Activated CD4-positive, alpha-beta memory T cell treated with anti-CD3 and anti-CD28 coated beads for 36 hours (primary cell): ENCODE measurements at places on chromosomes 4 and X. TPM values are rescaled to one million over a fixed set of nuclear protein-coding genes. Genes with fewer than 3 reads are reported as not detected.

The TLR7 gene
- total RNA-seq: not detected

The AWAT2 gene
- not detected for total RNA-seq

The FRAS1 gene
- not detected for total RNA-seq

The GLOD5 gene
- not detected for total RNA-seq

The TNMD gene
- total RNA-seq: not detected

DNA sequence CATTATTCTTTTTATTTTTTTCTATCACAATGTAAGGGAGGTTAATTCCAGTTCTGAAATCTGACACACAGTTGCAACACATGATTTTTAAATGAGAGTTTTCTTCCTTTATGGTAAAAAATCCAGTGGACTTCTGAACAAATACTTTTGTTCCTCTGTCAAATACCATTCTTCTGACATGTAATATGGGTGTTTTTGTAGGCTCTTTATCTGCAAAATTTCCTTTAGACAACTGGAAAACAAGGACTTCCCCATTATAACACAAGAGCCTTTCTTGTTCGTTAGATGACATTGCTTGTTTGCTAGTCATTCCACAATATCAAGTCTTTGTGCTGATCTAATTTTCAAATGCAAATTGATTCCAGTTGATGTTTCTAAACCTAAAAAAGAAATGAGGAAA is 7.7 kb downstream of the FANCB start:
- no peak for DNase-seq

GRCh38 chr4:85669204-85669603 is 194.3 kb downstream of the ARHGAP24 start:
- DNase-seq: no peak

DNA sequence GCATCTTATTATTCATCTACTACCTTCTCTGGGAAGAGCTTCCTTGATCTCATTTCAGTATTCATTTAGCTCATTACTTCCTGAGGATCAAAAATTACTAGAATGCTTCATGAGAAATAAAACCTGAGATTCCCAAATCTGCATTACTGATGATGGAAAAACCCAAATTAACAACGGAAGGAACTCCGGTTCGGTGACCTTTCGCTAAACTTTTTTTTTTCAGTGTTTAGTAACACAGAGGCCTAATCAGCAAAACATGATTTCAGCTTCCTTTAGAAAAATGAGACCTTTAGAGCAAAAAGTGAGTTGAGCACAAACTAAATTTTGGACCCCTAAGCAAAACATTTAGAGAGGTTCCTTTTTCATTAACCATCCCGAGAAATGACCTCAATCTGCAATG is 229.2 kb downstream of the MAML3 start:
- no peak for DNase-seq

DNA sequence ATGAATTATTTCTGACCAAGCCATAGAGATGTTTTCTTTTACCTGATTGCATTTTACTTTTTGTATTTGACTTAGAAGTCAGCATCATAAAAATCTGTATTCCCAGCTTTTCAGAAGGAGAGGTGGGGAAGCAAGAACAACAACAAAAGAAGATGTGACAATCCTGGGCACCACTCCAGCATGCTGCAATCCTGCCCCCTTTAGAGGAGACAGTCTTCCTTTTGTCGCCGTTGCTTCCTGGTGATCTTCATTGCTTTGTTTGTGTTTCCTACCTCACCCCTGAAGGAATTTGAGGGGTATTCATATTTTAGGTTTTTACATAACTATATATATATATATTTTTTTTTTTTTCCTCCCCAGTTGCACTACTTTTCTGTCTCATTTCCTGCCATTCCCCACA is 3.7 kb downstream of the QRFPR start:
- DNase-seq: no peak

DNA sequence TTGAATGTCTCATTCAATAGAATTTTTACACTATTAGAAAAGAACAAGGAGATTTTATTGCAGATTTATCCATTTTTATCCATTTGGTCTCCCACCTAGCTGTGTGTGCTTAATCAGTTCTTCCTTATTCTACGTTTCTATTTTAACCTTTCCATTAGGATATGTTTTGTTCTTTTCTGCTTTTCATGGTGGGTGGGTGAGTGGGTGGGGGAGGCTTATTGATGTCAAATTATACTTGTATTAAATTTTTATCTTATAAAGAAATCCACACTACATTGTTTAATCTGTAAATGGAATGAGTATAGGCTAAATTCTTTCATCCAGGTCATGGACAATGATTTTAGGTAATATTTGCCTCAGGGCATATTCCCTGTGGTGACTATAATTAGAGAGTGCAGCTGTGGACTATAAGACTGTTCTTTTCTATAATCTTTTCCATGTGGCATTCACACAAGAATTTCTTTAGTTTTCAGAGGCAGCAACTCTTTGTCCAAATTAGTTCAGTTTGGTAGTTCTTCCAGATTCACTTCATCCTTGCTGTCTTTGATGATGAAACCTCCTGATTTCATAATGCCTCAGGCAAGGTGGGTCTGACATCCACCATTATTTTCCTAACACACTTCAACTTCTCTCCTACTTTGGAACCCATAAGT is 2451.8 kb downstream of the PCDH7 start:
- no peak for DNase-seq

- DNase-seq: no peak
Measured at GRCh38 chrX:139720979-139721378, 13.0 kb upstream of the MCF2 start.

GRCh38 chrX:28324321-28324721 is 262.9 kb upstream of the IL1RAPL1 start:
- DNase-seq: no peak

DNA sequence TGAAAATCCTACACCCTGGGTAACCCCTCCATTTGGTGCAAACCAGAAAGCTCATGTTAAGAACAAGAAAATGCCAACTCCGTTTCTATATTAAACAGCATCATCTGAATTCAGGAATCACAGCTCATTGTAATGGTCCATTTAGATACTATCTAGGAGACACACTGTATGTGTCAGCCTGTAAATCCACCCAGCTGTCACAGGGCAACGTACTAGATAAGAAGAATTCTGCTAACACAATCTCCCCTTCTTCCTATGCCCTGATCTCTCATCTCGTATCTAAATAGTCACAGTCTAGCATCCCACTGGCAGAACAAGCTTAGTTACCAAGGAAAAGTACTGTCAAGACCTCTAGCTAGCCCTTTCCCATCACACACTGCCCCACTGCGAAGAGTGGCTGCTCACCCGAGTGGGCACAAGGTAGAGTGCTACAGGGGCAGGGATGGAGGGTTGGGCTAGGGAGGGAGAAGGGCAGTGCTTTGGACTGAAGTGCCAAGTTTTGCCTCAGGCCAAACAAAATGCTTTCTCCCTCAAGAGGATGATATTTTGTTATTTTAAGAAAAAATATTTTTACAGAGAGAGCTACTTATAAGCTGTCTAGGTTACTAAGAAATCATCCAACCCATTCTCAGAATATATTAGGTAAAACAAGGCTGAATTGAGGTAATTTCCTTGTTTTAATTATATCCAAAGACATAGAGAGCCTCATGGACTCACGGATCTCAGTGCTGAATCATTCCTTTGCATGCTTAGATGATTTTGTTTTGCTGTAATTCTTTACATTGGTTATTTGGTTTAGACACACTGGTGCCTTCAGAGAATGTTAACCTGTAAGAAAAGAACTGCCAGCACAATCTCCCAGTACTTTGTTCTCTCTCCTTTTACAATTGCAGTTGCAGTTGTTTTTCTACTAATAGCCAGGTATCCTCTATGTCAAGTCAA is 196.6 kb downstream of the PRDM5 start:
- DNase-seq: no peak

DNA sequence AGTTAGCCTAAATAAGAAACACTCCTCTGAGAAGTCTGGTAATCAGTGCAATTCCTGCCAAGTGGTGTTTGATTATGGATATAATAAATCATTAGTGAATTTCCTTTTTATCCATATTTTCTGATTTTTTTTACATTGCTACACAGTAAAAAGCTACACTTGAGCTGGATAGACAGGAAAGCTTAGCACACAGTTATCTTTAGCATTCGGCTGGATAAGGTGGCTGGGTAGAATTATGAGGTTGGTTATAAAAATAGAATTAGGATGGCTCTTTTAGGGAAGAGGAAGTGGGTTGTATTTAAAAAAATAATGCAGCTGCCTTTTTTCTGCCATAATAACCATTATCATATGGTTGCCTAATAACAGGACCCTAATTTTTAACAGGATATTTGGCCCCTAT is 460.6 kb downstream of the NAF1 start:
- DNase-seq: no peak

DNA sequence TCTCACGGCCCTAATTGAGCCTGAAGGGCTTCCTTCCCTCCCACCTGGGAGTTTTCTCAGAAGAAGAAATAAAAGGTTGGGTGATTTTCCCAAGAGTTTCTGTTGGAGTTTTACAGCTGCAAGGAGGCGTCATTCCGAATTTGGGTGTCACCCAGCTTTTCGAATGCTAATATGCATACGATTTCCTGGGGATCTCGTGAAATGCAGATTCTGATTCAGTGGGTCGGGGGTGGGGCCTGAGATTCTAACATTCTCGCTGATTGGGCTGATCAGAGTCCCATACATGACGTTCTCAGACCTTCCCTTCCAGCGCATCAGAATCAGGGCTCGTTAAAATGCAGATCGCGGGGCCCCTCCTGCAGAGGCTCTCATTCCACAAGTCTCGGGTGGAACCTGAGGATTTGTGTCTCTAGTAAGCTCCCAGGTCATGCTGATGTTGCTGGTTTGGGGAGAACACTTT is 125.8 kb upstream of the STX18 start:
- no peak for DNase-seq

DNA sequence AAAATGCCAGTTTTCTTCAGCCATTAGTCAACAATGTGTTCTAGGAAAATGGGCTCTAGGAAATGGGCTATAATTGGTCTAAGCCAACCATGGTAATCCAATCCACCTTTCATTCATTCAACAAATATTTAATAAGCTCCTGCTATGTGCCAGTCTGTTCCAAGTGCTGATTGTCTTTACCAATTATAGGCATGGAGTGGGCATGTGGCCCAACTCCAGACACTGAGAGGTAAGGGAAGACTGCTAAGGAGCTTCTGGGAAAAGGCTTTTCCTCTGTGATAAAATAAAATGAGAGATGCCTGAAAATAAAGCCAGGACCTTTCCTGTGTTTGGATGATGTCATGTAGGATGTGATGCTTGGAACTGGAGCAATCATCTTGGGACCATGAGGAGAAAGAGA is 43.3 kb downstream of the HOPX start:
- DNase-seq: no peak

GRCh38 chr4:184587221-184587620 is 62.0 kb downstream of the CASP3 start:
- DNase-seq: no peak

DNA sequence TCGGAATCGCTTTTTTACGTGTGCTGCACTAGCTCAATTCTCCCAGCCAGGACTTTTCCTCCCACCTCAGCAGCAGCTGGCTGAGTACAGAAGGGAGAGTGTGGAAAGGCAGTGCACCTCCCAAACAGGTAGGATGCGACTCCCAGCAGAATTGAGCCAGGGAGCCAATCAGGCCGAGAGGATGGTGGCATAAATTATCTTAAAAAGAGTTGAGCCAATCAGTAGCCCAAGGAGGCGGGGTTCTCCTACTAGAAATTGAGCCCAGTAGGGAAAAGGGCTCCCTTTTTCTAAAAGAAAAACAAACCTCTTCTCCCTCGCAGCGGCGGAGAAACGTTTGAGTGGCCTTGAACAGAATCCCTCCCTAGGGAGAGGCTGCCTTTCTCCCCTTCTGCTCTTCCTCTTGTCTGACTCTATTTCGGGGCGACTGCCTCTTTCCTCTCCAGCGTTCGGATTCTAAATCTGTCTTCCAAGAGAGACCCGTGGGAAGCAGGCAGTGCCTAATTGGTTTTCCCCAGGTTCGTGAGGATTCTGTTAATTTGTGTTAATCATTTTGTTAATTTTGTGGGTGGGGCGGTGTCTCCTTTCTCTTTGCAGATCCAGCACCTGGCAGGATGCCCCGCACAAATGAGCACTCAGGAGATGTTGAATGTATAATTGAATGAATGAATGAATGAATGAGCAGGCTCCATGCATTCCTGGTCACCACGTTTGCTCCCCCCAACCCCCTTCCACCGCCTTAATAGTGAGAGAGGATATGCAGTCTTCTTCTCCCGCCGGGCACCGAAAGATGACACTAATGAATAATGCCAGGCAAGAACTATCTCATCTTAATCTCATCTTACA is at the start of gene GABRG1:
Gene GABRG1, minus strand, starts transcription at position 142 of the 843 bp plus-strand sequence. Its CDS starts 141 bp downstream, at position 1.
- DNase-seq: no peak

- DNase-seq: no peak
Measured at GRCh38 chr4:13933191-13933590, 305.7 kb upstream of the BOD1L1 start.
